Articular chondrocyte of knee joint (primary cell): ENCODE measurements at places on chromosomes 3 and 15. TPM values are rescaled to one million over a fixed set of nuclear protein-coding genes. Genes with fewer than 3 reads are reported as not detected.

Gene CRYGS
- 1.6 and 1.8 TPM in 2 replicates for total RNA-seq

Gene DUSP7
- total RNA-seq = 7.8 and 11.4 TPM in 2 replicates

Gene LARP6
- total RNA-seq = 56.9 and 72.1 TPM in 2 replicates

Gene SHF
- 4.6 and 5.5 TPM in 2 replicates for total RNA-seq

Gene TEX264
- 37.8 and 45.6 TPM in 2 replicates for total RNA-seq

Gene MESP1
- 0.26 and 0.43 TPM in 2 replicates for total RNA-seq

Gene HCLS1
- total RNA-seq = 4.0 and 6.5 TPM in 2 replicates

Gene EOMES
- total RNA-seq = not detected in 2 replicates

Gene ACAN
- 1,044 and 1,316 TPM in 2 replicates for total RNA-seq

Gene VPS18
- 37.6 and 38.8 TPM in 2 replicates for total RNA-seq

Gene SPATA12
- total RNA-seq = under 0.01 TPM in 1 of 2 replicates, not detected in the other

Gene PROK2
- not detected in 2 replicates for total RNA-seq
